C1 segment of cervical spinal cord (tissue), 14 donors: ENCODE measurements at places on chromosomes 4 and X.

DNA sequence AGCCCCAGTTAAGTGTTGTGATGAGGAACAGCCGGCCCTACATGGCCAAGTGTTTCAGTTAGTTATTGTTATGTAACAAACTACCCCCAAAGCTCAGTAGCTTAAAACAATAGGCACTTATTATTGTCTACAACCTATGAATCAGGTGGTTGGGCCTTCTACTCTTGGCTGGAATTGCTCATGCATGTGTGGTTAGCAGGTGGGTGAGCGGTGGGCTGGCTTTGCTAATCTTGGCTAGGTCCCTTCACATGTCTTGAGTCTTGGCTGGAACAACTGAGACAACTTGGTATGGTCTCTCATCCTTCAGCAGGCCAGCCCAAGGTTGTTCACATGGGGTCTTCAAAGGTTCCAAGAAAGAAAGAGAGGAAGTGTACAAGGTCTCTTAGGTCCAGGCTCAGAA is 54.5 kb upstream of the CHRNA9 start:
- no peak for DNase-seq

DNA sequence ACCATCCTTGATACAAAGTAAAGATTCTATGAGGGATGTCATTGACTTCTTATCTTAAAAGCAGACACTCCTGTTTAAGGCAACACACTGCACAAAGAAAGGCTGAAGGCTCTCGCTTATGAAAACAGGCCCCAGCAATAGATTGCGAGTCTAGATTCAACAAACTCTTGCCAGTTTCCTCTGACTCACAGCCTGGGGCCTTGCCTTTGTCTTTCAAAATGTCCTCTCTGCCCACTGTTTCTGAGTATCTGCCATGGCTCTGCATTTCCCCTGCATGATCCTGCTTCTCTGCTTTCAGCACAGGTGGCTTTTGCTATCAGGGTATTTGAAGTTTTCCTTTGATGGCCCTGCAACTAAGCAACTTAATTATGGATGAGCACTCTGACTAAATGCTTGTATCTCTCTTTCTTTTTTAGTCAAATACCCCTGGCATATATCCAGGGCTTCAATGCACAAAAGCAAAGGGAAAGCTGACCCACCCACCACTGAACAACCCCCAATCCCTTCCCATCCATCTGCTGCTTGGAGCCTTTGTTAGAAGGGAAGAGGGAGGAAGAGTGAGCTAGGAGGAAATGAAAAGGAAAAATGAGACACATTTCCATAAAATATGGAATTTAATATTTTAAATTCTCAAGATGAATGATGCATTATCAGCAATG is 32.2 kb downstream of the NDP start:
- DNase-seq, result no peak

- DNase-seq, result no peak
These were observed 231.9 kb upstream of the INTU start for GRCh38 chr4:127400731-127401346.

- no peak for DNase-seq
These were observed 28.2 kb downstream of the UVSSA start for GRCh38 chr4:1375051-1375721.

GRCh38 chr4:168433571-168433970 is 46.7 kb downstream of the DDX60L start:
- DNase-seq, result no peak

DNA sequence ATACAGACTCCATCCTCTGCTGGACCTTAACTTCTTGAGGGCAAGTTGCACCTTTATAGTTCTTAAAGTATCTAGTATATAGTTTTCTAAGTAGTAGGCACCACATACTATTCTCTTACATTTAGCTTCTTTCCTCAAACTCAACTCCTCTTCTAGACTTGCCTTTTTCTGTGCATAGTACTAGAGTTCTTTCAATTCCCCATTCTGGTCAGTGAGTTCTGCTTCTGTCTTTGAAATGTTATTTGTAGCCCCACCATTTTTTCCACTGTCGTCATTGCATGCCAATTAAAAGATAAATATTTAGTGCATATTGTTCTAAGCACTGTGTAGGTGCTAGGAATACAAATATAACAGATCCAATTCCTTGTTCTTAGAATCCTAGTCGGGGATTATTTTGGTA is 31.6 kb downstream of the CDKL5 start:
- no peak for DNase-seq

- no peak for DNase-seq
These were observed 34.6 kb downstream of the HADH start for GRCh38 chr4:108024085-108024877.

DNA sequence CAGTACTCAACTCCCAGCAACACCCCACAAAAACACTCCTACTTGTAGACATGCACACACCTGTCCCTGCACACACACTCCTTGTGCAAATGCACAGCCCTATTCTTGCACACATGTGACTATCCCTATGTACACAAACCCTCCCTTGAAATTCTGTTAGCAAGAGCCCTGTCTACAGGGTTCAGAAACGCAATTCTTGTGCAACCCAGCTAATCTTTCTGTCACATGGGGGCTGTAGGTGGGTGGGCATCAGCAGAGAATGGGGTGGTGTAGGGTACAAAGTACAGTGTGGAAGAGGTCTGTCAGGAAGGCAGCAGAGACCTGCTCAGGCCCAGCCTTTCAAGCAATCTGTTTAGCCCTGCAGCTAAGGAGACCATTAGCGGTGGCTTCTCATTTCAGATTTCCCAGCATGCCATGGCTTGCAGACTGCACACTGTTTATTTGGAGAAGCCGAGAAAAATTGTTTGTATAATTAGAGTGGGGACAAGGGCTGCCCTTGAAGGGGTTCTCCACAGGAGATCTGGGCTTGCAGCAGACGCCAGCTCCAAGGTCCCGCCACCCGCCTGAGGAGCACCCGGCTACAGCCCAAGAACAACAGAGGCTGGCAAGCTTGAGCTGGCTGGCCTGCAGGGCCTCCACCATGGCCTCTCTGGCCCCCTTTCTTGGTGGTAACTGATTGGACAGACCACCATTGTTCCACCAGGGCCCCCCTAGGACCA is 144.0 kb upstream of the PJA1 start:
- no peak for DNase-seq

- DNase-seq, result no peak
These were observed 1613.1 kb upstream of the TENM3 start for GRCh38 chr4:180630012-180630665.

GRCh38 chrX:5640071-5640470 is 588.6 kb downstream of the NLGN4X start:
- no peak for DNase-seq

- no peak for DNase-seq
These were observed 3.4 kb downstream of the HEPH start for GRCh38 chrX:66167431-66167830.

DNA sequence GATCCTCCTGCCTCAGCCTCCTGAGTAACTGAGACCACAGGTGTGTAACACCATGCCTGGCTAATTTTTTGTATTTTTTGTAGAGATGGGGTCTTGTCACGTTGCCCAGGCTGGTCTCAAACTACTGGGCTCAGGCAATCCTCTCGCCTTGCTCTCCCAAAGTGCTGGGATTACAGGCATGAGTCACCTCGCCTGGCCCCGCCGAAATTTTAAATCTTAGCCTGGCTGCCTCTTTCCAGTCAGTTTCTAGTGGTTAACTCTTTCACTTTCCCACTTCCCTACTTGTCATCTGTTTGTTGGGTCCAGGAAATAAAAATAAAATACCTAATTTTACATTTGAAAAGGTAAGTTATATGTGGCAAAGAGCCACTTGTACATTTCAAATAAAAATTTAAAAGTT is 62.4 kb downstream of the TMEM165 start:
- DNase-seq, result no peak

DNA sequence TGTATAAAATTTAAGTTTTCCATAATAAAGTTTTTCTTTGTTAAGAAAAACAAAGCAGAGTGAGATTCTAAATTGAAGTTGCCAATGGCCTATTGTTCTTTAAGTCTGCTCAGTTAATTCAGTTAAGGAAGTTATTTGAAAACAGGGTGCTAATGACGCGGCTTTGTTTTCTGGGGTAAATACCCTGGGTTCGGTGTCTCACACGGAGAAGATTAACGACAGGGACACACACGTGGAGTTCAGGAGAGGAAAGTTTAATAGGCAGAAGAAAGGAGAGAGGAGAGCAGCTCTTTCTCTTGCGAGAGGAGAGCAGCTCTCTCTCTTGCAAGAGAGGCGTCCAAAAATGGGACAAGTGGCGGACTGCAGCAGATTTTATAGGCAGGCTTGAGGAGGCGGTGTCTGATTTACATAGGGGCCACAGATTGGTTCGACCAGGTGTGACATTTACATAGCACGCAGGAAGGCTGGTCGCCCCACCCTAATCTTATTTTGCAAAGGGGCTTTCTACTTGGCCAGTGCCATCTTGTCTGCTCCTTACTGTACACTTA is 9.6 kb downstream of the CA5B start:
- DNase-seq, result no peak

DNA sequence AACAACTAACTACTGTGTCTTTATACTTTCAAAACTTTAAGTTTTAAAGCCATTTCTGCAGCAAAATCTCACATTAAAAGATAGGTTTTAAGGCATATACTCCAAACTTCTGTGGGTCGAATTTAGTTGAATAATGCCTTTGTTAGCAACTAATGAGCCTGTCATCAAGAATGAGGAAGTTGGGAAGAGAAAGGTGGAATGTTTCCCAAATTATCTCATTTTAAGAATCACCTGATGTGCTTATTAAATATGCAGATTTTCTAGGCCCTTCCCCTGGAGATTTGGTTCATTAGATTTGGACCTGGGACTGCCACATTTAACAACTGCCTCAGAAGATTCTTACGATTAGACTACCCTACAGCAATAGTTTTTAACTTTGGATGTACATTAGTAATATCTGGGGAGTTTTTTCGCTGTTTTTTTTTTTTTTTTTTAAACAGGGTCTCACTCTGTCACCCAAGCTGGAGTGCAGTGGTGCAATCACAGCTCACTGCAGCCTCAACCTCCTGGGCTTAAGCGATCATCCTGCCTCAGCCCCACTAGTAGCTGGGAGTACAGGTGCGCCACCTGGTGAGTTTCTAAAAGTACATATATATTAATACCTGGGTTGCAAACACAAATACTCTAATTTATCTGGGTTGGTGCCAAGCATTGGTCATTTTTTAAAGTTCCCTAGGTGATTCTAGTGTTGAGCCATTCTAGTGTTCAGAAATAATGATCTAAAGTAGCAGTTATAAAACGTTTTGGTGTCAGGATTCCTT is 16.1 kb upstream of the TASL start:
- DNase-seq, result no peak
